ENCODE measurements at places on chromosomes 12 and 14.

DNA sequence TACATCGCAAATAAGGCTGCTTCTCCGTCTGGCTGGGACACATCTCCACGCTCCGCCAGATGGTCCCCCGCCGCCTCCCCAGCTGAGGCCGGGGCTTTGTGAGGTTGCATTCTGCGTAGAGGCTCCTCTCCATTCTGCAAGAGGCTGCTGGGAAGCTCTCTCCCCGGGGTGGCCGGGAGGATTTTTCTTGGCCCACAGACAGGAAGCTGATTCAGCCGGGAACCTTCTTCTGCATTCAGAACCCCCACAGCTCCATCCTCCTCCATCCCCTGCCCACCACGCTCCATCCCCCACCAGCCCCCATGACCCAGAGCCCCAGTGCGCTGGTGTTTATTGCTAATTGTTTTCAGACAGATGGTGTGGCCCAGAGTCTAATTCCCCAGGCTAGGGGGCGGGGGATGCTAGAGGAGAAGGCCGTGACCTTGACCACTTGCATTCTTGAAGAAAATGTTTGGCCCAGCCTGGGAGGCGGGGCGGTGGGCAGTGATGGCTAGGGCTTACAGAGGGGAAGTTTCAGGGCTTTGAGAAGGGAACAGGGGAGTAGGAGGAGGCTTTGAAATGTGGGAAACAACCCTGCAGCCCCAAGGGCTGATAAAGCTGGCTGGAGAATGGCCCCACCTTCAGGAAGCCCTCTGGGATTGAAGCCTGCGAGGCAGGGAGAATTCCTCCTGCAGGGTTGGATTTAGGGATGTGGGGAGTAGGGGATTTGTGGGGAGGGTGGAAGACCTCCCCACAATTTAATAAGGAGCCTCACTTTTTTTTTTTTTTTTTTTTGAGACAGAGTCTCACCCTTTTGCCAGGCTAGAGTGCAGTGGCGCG is 88.5 kb upstream of the NCOR2 start:
- peak; percentile 96 for DNase-seq

DNA sequence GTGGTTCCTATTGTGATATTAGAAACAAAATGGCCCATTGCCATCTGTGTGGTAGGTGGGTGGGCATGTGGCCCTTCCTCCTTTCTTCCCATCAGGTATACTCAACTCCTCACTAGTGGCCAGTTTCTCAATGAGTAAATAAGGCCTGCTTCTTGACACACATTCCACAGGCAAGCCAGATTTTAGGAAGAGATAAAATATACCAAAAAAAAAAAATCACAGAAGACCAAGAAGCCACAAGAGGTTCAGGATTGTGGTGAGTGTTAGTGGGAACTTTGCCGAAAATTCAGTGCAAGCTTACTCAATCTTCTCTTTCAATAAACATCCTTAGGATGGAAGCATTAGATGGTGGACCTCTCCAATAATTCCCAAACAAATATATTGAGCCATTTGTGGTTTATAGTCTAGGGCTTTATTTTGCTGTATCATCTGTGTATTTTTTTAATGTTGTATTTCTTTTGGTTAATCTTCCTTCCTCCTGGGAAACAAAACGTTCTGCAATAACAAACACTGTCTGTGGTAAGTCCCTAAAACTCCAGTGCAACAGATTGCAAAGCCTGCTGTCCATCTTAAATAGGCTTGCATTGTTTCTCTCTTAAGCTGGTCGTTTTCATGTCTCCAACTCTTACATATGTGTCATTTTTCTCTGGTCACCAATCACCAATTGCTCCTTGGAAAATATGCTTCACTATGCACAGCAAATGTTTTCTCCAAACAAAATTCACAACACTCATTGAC is 289.9 kb upstream of the KITLG start:
- DNase-seq = no peak

DNA sequence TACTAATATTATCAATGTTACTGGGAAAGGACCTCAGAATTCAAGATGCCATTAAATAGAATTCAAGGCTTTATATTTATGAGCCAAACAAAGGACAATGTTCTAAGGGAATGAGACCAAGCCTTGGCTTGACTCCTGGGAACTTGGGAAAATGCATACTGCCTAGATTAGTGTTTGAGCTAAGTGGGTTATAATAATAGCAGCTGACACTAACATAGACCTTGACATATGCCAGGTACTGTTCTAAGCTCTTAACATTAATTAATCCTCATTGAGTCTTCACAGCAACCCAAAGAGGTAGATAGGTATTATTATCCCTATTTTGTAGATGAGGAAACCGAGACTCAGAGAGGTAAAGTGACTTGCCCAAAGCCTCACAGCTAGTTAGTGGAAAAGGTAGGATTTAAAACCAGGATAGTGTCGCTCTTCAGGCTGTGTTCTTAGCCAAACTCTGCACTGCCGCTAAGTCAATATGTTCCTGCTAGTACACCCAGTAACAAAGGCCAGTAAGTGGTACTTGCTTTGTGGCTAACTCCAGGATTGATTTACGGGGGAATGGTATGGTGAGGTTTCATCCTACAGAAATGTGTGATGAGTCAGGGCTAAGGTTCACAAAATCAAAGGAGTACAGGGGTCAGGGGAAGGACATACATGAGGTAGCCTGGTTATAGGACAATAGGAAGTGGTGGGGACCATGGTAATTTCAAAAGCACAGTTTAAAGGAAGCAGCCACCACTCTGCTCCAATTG is 35.8 kb upstream of the PRKAB1 start:
- DNase-seq = no peak

GRCh38 chr12:24913130-24913529 is 35.8 kb downstream of the BCAT1 start:
- peak; percentile 56 for DNase-seq

- no peak for DNase-seq
Observed at GRCh38 chr12:127629066-127629820, 637.7 kb upstream of the TMEM132C start.

GRCh38 chr12:56216461-56216860 is 5.3 kb downstream of the RNF41 start:
- DNase-seq = no peak
